ENCODE measurements at places on chromosomes 6 and 20.

GRCh38 chr6:118283766-118284165 lies 264.3 kb upstream of the PLN start:
- DNase-seq: no peak

- DNase-seq: no peak
Observed at GRCh38 chr6:144931172-144932035, 646.3 kb downstream of the UTRN start.

- no peak for DNase-seq
Observed at GRCh38 chr6:168060521-168060931, 18.5 kb downstream of the FRMD1 start.

DNA sequence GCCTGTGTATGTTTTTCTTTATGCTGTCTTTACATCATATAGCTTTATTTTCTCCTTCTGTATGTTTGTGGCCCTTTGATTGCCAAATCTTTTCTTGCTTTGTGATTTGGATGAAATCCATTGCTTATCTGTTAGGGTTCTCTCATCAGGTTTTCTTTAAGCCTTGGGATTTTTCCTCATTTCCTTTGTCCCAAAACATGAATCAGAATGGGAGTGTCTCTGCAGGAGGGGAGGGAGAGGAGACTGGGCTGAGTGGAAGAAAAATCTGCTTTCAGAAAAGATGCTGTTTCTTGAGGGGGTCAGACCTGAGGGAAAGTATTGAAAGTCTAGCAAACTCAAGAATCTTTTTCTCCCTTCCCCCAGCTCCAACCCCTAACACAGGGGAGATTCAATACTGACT lies 758.0 kb upstream of the MMS22L start:
- no peak for DNase-seq

DNA sequence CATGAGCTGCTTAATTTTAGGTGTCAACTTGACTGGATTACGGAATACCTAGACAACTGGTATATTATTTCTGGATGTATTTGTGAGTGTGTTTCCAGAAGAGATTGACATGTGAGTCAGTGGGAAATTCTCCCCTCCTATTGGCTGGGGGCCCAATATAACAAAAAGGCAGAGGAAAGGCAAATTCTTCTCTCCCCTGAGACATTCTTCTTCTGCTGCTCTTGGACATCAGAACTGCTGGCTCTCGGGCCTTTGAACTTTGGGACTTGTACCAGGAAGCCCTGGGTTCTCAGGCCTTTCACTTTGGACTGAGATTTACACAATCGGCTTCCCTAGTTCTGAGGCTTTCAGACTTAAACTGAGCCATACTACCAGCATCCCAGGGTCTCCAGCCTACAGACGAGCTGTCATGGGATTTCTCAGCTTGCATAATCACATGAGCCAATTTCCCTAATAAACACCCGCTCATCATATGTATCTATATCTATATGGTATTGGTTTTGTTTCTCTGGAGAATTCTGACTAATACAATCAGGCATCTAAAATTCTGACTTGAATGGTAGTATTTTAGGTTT lies 7.6 kb upstream of the BTN3A3 start:
- no peak for DNase-seq

DNA sequence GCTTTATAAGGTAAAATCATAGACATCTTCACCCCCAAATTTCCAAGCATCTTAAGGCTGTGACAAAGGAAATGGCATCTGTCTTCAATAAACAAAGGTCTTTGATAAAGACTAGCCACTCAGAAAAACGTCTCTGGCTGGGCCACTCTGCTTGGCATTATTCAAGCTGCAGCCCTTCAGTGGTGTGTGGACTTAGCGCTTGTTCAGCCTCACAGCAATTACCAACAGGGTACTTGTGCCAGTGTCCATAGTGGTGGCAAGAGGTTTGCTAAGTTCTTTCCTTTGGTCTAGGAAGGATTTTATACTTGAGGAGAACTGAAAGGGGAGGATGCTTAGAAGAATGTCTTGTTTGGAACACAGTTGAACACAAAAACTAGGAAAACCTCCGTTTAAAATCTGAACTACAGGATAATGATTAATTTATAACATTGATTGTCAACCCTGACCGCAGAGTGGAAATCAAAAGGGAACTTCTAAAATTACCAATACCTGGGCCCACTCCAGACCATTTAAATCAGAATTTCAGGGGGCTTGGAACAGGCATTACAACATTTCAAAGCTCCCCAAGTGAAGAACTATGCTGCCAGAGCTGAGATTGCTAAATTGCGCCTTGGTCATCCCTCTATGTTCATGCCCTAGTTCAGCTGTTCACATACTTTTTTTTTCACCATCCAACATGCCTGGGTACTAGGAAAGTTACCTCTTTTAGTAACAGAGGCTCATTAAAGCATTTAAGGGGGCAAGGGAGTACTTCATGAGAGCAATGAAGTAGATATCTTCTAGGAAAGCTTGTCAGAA lies 378.5 kb downstream of the FRK start:
- no peak for DNase-seq
